MM.1S (cell line): ENCODE measurements at places on chromosomes 5 and 9.

GRCh38 chr9:27940535-27940934 is 367.3 kb upstream of the C9orf72 start:
- DNase-seq: peak; percentile 39

DNA sequence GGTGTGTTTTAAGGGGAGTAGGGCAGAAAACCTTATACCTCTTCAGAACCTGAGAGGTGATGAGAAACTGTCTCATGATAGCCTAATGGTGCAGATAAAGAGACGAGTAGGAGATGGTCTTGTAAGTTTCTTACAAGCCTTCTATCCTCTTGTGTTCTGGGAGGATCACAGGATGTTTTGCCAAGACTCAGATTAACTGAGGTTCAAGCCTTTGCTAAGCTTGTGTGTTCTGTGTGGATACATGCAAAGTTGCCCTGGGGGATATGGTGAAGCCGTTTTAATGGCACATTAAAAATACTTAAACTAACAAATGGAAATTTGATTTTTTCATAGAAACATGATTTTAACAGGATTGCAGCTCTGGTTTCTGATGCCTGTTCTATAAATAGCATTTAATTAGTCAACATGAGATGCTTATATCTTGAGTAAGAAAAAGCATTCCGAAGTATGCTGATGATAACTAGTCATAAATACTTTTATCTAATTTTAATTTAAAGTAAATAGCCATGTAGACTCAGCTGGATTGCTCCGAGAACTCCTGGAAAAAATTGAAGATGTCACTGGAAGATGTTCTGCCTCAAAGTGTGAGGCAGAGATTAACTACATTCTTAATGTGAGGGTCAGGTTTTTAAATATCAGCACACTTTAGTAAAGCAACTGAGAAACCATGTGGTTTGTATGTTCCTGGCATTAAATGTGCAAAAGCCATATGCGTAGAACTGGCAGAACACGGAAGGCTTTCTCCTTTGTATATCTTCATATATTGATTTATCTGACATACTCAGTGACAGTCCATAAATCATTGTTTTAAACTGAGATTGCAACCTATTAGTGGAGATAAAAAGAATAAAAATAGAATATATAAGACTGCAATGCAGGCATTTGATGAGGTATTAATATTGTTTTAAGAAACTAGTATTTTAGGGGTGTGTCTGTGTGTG is 53.7 kb downstream of the IPO11 start:
- no peak for DNase-seq

- DNase-seq: no peak
These were observed 204.1 kb upstream of the SEMA6A start for GRCh38 chr5:116778651-116779280.

- DNase-seq: no peak
These were observed 33.5 kb downstream of the ANXA6 start for GRCh38 chr5:151123897-151124751.

GRCh38 chr9:125374443-125375309 is 113.0 kb downstream of the GAPVD1 start:
- DNase-seq: peak; percentile 63

DNA sequence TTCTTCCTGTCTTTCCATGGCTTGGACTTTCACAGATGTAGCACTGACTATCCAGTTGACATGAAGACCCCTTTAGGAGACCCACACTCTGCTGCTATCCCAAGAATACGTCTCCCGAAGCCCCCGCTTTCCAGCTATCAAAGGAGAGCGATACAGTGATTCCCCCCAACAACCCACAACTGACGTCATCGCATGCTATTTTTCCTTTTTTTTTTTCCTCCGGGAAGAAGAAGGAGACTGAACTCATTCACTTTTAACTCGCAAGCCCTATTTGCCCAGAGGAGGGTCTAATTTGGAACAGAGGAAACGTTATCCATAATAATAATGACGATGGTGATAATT is 2.1 kb downstream of the PAPPA start:
- no peak for DNase-seq

- no peak for DNase-seq
These were observed 46.9 kb upstream of the GAS1 start for GRCh38 chr9:86994231-86994630.

DNA sequence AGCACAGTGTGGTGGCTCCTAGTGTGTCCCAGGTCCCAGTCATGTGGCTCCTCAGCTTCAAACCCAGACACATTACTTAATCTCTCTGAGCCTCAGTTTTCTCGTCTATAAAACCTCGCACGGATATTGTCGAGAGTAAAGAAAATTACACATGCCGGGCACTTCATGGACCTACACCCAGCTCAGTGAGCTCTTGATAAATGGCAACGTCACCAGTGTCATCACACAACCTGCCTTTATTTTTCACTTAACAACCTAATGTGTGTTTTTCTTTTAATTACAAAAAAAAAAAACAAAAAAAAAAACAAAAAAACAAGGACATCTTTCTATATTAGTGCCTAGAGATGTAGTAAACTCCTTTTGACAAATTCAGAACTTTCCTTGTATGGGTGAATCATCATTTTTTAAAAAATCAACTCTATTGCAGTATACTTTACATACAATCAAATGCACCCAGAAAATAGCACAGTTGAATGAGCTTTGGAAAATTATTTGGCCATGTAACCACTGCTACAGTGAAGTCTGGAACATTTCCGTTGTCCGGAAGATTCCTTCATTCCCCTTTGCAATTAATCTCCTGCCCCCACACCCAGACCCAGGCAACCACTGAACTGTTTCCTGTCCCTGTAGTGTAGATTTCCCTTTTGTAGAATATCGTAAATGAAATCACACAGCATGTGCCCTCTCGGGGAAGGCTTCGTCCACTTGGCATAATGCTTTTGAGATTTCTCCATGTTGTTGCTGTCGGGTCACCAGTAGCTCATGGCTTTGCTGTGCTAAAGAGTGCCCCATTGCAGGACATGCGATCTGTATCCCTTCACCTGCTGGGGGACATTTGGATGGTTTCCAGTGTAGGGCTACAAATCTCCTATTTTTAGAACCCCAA is 100.4 kb upstream of the LARP1 start:
- no peak for DNase-seq

DNA sequence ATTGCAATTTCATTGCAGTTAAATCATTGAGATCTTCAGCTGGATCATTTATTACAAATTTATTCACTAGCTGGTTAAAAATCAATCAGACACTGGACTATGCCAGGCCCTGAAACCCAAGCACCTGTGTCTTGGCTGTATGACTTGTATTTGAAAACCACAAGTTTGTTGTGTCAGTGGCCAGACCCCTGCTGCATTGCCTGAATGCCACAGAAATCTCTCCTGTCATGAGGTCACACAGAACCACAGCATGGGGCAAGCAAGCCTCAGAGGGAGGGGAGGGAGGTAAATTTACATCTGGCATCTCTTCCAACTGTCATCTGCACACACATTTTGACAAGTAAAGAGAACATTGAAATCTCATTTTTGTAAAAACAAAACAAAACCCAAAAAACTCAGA is 90.0 kb downstream of the ARRDC3 start:
- DNase-seq: peak; percentile 96

DNA sequence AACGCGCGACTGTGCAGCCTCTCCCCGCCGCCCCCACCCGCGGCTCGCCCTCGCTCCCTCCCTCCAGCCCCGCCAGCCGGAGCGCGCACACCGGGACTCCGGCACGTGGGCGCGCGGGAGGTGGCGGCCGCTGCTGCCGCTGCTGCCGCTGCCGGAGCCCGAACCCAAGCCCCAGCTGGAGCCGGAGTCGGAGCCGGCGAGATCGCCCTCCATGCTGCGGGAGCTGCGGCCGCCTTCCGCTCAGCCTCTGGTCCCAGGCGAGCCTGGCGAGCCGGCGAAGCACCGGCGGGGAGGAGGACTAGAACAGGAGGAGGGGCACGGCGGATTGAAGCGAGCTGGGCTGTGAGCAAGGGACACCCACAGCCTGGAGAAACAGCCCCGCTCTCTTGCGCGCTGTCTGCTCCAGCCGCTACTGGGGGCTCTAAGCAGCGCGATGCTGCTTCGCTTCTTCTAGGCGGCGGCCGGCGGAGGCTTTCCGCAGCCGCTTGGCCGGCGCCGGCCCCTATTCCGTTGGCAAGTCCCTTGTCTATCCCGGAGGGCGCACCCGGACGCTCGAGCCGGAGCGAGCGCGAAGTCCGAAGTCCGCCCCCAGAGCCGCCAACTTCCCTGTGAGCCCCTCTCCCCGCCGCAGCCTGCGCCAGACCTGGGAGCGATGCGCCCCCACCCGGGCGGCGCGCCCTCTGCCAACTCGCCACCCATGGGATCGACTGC is 598.7 kb upstream of the SGCD start:
- DNase-seq: no peak

GRCh38 chr9:106974341-106974740 is 111.4 kb downstream of the ZNF462 start:
- no peak for DNase-seq

DNA sequence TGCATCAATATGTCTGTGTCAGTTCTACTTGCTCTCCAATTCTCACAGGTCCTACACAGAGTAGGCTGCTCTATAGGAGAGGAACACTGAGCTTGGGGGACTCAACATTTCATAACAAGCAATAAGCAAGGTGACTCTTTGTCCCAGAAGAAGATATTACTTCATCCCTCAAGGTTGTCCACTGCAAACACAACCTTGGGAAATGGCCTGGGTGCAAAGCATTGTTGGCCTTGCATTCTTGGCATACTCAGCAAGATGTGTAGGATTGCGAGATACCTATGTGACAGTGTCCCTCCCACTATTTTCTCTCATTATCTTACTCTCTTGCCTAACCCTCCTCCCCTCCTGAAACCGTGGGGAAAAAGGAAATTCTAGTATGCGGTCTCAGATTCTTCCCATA is 169.8 kb upstream of the FREM1 start:
- no peak for DNase-seq

- no peak for DNase-seq
These were observed 5.8 kb upstream of the LNPEP start for GRCh38 chr5:96930058-96930457.

- no peak for DNase-seq
These were observed 68.7 kb downstream of the PKD2L2 start for GRCh38 chr5:137957948-137958347.

- no peak for DNase-seq
These were observed 30.2 kb upstream of the BOD1 start for GRCh38 chr5:173646692-173647091.

- DNase-seq: no peak
These were observed 118.6 kb downstream of the UNC13B start for GRCh38 chr9:35280399-35280798.

DNA sequence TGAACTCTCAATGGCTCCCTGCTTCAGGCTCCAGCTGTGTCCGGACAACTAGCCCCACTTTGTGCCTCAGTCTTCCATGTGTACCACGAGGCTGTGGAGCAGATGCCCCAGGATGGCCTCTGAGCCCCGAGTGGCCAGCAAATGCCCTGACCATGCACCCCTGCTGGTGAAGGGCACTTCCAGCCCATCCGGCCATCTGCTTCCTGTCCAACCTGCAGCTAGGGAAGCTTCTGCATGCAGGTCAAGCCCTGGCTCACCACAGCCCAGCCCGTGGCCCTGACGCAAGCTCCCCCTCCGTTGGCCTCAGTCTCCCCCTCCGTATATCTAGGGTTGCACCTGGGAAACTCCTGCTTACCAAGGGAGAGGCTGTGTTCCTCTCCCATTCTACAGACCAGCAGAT is 4.8 kb downstream of the NINJ1 start:
- DNase-seq: no peak

DNA sequence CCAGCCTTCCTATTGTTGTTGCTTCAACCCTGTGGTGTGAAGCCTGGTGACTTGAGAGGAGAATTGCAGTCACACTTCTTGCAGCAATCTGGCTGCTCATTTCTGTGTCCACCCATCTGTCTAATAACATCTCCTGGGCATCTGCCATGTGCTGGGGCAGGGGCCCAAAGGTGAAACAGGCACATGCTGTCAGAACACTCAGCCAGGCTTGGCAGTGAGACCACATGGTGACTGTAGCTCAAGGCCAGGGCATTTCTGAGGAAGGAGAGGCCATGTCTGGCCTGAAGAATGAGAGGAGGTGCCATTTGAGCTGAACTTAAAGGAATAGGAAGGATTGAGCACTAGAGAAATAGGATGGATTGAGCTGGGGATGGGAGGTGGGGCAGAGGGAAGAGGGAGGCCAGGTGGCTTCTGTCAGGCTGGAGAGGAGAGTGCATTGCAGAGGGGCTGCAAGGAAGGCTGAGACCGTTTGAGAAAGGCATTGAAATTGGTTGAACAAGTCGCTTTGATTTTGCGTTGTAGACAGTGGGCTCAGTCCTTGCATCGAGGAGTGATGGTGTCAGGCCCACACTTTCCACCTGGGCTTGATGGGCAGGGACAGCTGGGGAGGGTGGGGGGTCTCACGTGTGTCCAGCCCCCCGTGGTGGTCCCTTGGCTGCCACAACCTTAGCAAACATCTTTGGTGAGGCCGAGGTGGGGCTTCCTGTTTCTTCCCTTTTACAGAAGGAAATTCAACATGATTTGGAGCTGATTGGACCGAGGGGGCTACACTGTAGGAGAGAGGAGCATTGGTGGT is 222.4 kb downstream of the CACNA1B start:
- no peak for DNase-seq

GRCh38 chr5:17432569-17432968 is 65.5 kb upstream of the TAF11L2 start:
- DNase-seq: no peak

DNA sequence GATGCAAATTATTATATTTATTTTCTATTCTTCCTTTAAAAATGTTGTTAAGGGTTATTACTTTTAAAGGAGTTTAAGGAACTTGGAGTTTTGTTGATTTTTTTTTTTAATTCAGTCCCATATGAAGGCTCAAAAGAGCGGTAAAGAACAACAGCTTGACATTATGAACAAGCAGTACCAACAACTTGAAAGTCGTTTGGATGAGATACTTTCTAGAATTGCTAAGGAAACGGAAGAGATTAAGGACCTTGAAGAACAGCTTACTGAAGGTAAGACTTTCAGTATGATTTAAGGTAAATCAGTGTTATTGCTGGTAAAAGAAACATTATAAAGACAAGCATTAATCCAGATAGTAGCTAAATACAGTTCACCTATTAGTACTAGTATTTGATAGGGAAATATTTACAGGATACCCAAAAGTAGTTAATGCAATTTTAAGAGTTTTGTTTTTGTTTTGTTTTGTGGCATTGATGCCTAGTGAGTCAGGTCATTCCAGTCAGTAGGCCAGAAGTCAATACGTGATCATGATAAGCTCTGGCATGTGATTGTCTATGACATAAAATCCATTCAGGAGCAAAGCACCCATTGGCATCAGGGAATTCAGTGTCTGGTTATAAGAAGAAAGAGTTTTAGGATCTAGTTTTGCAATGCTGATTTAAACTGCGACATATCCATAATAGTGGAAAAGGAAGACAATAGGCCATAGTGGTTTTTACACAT is 49.2 kb downstream of the CNTRL start:
- DNase-seq: no peak

GRCh38 chr9:101032426-101032825 is 3.9 kb downstream of the PLPPR1 start:
- no peak for DNase-seq

GRCh38 chr9:109269081-109269480 is 51.8 kb downstream of the EPB41L4B start:
- no peak for DNase-seq

GRCh38 chr5:134570365-134570758 is 44.9 kb downstream of the JADE2 start:
- no peak for DNase-seq
